T-helper 1 cell (primary cell): ENCODE measurements at places on chromosomes 6 and 20.
A peak's percentile ranks its signal among the peaks of the same experiment; 100 is the strongest.

DNA sequence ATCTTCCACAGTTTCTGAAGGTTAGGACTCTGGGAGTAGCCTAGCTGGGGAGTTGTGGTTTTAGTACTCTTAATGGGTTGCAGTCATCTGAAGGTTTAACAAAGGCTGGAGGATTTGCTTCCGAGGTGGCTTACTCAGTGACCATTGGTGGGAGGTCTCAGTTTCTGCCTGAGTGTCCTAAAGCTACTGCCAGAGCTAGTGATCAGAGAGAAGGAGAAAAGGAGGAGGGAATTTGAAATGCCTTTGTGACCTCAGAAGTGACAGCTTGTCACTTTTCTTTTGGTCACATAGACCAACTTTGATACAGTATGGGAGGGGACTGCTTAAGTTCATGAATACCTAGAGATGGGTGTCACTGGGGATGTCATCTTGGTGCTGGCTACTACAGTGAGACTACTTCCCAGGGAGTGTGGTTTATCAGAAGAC lies 41.3 kb downstream of the NCOA3 start:
- no peak for DNase-seq

DNA sequence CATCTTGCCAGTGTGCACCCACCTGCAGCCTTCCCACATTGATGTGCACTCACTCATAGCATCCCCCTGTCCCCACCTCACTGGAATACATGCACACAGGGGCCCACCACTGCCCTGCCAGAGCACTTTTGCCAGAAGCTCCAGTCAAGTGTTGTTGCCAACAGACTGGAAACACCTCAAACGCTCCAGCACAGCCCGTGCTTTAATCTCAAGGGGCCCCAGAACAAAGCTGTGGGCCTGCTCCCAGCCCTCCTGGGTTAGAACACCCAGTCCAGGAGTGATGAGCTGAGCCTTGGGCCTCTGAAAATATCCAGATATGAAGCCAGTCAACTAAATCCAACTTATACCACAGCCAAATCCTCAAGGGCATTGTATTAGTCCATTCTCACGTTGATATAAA lies 77.1 kb downstream of the CYP39A1 start:
- DNase-seq: no peak

GRCh38 chr6:36793296-36793912 lies 45.8 kb downstream of the CPNE5 start:
- DNase-seq: no peak

GRCh38 chr6:89198235-89198634 lies 18.9 kb downstream of the GABRR1 start:
- DNase-seq: no peak

DNA sequence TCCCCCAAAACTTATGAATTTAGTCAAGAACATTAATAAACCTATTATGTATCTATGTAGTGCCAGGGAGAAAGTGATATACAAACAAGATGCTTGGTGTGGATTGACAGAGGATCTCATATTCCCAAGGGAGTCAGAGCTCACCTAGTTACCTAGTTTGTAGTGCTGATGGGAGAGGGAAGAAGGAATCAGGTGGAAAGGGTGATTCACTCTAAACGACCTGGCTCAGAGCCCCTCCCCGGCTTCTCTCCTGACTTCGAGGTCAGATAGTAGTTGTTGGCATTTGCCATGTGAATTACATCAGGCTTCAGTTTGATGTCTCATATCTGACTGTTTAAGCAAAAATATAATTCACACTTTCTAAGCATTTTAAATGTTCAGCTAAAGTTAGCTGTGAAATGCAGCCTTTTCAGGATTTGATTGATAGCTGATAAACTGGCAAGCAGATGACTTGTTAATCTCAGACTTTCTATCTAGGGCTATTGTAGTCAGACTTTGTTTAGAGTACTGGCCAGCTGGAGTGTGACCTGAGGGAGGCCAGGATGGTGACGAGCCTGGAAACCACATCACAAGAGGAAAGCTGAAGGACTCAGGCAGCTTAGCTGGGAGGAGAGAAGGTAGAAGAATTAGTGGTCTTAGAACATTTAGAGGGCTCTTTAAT lies 123.7 kb downstream of the AKAP7 start:
- DNase-seq: no peak

DNA sequence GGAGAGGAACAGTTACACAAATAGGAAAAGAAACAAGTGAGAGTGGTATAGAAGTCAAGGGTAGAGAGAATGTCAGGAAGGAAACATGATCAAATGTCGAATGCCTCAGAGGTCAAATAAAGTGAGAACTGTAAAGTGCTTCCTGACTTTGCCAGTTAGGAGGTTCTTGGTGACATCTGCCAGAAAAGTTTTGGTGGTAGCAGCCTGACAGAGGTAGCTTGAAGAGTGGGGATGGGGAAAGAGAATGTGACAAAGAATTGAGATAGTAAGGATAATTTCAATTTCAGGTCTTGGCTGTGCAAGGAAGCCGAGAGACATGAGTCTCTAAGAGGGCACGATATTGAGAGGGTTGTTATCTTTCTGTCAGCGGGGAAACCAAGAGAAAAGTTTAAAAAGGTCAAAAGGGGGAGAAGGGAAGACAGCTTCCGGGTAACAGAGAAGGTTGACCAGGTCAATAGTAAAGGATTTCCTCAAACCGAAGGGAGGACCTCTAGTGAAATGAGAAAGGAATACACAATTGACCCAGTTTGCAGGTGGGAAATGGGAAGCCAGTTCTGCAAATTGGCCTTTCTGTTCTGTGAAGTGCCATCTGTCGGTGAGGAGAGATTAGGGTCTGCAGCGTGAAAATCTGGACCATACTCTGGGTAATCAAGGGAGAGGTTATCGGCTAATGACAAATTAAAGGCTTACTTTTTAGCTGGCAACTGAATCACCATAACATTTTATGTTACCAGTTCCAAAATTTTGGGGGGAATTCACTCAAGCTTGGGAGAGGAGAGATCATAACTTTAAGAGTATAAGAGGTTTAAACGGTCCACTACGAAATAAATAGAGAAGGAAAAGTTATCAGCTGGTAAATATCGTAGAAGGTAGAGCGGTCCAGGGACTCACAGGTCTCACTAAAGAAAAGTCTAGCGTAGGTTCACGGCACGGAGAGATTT lies 973 bp upstream of the BRD2 start:
- peak; percentile 29 for DNase-seq

DNA sequence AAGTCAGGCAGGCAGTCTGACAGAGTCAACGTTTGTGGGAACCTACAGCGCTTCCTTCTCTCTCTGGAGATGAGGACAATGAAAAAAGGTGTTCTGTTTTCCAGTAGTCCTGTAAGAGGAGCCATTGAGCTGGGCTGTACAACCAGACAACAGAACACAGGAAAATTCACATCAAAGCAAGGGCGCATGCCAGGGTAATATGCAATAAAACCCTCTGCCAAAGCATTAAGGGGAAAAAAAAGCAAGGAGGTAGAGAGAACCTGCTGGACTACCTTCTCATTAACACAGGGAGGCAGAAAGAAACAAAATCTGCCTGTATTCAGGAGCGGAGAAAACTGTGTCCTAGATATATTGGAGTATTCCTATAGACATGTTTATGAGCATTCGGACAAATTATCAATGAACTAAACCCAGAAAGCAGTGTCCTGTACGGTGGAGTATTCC lies 1.3 kb downstream of the RNF24 start:
- no peak for DNase-seq

DNA sequence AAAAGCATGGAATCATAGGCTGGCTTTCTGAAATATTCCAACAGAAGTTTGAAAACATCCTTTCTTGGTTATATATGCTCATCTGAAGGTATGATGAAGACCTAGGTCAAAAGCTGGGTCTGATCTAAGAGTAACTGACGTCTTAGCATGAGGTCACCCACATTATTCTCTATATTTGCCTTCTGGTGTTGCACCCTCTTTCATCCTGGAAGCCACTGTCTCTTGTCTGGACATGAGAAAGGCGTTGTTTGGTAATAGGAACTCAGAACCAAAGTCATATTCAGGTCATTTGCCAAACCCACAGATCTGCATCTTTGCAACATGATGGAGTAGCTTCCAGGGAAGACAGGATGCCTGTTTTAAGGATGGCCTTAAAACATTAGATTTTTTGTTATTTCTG lies 17.6 kb downstream of the GABRR1 start:
- no peak for DNase-seq

DNA sequence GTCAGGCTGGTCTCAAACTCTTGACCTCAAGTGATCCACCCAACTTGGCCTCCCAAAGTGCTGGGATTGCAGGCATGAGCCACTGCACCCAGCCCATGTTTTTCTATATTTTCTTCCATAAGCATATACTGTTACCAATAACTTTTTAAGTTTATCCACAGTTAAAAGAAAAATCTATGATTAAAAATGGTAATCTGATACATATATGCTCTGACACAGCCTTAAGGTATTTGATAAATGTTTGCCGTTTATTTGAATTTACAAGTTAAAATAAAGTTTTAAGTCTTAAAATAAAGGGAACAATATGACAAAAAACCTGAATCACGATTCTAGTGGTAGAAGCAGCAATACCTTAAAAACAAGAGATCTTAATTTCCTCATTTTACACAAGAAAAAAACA lies 5.2 kb downstream of the STK38 start:
- DNase-seq: no peak

DNA sequence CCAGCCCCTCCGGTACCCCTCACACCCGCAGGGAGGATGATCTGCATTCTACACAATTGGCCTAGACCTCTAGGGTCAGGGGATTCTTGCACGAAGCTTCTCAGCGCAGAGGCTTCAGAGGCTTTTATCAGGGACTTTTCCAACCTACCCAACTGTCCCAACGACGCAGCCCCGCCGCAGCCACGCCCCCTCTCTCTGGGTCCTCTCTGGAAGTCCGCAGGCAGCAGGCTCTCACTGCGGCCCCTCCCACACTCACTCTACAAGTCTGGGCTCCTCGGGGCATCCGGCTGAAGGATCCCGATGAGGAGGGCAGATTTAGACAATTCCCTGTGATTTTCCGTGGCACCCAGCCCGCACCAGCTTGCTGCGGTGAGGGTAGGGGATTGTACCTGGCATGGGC lies 227.7 kb upstream of the RNF24 start:
- DNase-seq: no peak

GRCh38 chr6:132023490-132023889 lies 72.3 kb upstream of the CCN2 start:
- DNase-seq: no peak

DNA sequence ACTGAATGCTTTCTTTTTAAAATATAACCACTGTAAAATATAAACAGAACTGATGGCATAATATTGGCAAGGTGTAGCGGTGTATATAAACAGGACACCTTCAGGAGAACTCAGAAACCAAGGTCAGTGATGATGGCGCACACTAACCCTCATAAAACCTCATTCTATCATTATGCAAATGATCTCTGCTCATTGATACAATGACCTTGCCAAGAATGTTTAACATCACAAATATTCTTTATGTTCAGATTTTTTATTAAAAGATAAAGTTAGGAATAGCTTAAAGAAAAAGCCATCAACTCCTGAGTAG lies 48.6 kb upstream of the DST start:
- DNase-seq: no peak

DNA sequence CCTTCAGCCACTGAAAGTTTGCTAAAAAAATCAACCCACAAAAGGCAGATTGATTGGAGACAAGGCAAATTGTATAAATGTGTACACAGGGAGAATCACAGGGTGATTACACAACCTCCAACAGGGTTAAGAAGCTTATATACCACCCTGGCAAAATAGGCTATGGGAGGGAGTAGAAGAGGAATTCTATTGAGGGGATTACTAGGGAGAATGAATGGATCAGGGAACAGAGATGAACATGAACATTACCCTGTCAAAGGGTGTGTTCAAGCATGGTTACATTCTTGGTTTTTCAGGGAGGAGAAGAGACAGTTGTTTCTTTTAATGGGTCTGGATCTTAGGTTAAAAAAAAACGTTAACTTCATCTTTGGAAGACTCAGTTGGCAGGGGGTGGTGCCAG lies 5.1 kb upstream of the MRS2 start:
- DNase-seq: no peak

DNA sequence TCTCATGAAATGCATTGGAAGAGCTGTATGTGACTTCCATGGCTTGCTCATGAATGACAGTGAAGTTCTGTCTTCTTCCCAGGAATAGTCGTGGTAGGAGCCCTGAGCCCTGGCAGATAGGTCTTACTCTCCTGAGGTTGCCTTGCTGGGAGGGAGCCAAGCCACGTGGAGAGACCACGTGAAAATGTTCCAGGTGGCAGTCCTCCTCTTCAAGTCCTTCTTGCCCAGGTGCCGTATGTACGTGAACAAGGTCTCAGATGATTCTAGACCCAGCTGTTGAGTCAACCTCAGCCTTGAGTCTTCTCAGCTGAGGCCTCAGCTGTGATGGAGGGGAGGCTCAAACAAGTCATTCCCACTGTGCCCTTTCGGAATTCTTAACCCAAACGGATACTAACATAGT lies 192.4 kb upstream of the PRDM1 start:
- DNase-seq: no peak

DNA sequence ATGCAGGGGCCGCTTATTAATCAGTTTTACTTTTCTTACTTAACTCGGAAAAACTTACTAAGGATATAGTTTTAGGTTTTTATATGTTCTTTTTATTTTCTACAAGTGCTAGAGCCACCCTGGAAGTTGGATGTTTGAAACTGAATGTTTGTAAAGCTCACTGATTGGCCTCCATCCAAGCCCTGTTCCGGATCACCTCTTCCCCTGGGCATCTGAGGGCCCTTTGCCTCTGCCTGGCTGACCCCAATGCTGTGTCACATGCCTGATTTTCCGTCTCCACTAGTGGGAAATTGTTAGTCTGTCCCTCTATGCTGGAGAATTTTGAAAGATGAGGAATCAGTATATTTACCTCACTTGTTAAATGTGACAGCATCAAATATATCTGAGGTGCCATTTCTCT lies 79.3 kb downstream of the SLC35F1 start:
- DNase-seq: no peak

DNA sequence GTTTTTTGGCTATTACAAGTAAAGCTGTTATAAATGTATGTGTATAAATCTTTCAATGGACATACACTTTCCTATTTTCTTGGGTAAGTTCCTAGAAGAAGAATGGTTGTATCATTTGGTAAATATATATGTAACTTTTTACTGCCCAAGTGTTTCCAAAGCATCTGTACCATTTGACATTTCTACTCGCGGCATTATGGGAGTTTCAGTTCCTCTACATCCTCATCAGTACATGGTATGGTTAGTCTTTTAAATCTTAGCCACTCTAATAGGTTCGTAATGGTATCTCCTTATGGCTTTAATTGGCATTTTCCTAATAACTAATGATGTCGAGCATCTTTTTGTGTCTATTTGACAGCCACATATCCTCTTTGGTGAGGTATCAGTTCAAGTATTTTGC lies 12.9 kb downstream of the SNPH start:
- no peak for DNase-seq

DNA sequence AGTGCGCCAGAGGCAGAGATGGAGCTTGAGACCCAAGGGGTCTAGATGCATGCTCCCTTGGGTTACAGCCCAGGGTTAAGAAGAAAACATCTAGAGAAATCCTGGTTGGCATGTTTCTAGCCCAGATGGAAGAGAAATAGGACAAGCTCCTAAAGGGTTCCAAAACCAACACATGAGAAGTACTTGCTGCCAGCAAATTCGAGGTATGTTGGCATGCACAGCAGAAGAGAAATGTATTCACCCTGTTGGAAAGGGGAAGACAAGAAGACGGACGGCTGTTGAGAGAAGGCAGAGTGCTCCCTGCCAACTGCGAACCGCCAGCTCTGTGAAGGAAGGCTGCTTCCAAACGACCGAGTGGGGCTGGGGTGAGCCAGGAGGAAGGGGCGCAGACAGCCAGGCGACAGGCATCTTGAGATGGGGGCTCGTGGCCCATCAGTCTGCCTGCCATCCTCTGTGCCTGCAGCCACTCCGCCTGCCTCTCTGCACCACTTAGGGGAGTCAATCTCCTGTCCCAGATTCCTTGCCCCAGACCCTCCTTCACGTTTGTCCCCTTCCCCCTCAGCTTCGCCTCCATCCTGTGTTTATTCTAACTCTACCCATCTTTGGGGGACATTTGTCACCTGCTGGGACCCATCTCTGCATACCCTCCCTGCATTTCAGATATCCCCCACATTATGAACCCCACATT lies 249.2 kb downstream of the CDC5L start:
- DNase-seq: no peak
